ENCODE measurements at places on chromosomes 4 and X.

DNA sequence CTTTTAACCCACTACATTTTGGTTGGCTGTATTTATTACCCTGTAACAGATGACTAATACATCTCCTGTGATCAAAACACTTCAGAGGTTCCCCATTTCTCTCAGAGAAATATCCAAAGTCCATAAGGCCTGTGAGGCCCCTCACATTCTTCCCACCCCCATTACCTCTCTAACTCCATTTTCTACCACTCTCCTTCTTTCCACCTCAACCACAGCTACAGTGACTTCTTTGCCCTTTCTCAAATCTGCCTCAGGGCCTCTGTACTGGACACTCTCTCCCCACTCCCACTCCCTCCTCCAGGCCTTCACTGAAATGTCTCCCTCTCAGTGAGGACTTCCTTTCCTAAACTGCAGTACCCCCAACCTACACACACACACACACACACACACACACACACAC, 8.4 kb upstream of the TMEM144 start:
- DNase-seq, result no peak

GRCh38 chrX:3777416-3777815, 64.0 kb upstream of the PRKX start:
- DNase-seq, result no peak

GRCh38 chr4:48131736-48132135, 2.3 kb downstream of the TXK start:
- no peak for DNase-seq

- DNase-seq, result no peak
Observed at GRCh38 chr4:4460759-4461158, 73.9 kb downstream of the NSG1 start.

DNA sequence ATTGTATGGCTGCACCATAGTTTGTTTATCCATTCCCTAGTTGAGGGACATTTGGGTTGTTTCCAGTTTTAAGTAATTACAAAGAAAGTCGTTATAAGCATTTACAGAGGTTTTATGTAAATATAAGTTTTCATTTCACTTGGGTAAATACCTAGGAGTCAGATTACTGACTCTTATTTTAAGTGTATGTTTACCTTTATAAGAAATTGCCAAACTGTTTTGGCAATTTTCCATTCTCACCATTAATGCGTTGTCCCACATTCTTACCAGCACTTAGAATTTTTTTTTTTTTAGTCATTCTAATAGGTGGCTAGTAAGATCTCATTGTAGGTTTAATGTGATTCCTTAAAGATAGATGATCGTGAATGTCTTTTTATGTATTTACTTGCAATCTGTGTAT, 121.5 kb upstream of the NR3C2 start:
- no peak for DNase-seq

GRCh38 chr4:10535912-10536311, 78.7 kb upstream of the ZNF518B start:
- DNase-seq, result no peak

- peak; percentile 50 for DNase-seq
Observed at GRCh38 chrX:13669246-13669737, 16.4 kb downstream of the TCEANC start.

DNA sequence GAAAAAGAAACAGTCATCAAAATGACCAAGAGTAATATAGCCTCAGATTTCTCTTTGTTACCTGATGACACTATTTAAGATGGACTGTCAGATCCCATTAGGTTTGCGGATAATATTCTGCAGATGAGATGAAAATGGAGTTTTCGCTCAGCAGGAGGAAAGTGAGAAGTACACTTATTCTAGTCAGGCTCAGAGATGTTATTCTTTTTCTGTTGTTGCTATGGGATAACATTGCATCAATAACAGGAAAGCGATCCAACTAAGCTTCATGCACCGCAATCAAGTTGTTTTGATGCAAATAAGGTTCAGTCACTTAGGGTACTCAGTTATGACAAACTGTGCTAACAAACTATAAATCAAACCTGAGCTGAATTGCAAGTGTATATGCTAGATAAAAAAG, 415.0 kb downstream of the CCSER1 start:
- DNase-seq, result no peak

GRCh38 chr4:122700178-122700725, 32.3 kb upstream of the BBS12 start:
- no peak for DNase-seq

- DNase-seq, result no peak
Observed at GRCh38 chrX:133090236-133090809, 6.6 kb downstream of the USP26 start.

DNA sequence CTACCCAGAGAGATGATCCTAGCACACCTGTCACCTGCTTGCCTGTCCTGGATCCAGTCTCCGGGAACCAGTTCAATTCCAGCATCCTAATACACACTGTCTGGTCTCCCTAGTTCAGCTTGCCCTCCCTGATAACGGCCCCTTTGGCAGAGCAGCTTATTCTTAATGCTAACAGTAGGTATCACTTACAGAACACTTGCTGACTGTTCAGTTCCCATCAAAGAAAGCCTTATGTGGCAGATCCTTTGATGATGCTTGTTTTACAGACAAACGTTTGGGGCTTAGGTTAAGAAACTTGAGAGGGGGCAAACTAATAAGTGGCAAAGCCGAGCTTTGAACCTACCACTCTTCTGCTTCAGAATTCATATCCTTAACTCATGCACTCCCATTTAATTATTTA, 890 bp downstream of the RASSF6 start:
- DNase-seq, result no peak

DNA sequence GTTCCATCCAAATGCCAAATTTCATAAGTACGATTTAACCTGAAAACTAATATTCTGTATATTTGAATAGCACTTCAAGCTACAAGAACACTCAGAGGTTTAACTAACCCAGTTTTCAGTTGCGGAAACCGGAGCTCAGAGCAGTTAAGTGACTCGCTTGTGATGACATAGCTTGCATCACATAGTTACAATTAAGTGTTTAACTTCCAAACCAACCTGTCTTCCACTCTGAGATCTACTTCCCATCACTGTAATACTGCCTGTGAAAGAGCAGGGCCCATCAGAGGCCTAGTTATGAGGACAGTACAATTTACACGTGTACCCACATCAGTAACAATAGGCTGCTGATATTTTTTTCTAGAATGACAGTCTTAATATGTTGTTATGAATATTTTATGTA, 120.3 kb downstream of the MAD2L1 start:
- no peak for DNase-seq

GRCh38 chrX:24259544-24260240, 54.2 kb downstream of the SUPT20HL2 start:
- DNase-seq, result peak; percentile 1

GRCh38 chrX:20325786-20326388, 59.2 kb upstream of the RPS6KA3 start:
- DNase-seq, result no peak

- no peak for DNase-seq
Observed at GRCh38 chr4:38730493-38730829, 52.3 kb downstream of the TLR10 start.

DNA sequence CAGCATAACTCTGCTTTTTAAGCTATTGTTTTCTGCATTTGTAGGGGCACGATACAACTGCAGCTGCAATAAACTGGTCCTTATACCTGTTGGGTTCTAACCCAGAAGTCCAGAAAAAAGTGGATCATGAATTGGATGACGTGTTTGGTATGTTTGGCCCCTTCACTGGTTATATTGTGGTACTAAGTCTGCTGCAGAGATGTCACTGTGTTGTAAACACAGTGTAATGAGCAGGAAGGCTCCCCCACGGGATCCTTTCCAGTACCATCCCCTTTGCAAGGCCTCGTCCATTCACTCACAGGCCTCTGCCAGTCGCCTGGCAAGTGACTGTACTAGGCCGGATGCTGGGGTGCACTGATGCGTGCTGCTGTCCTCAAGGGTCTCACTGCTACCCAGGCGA, 13.8 kb downstream of the CYP4V2 start:
- DNase-seq, result no peak

- no peak for DNase-seq
Observed at GRCh38 chr4:186428481-186428880, 126.9 kb downstream of the MTNR1A start.

GRCh38 chr4:174401471-174402130, 117.9 kb downstream of the CEP44 start:
- DNase-seq, result no peak

DNA sequence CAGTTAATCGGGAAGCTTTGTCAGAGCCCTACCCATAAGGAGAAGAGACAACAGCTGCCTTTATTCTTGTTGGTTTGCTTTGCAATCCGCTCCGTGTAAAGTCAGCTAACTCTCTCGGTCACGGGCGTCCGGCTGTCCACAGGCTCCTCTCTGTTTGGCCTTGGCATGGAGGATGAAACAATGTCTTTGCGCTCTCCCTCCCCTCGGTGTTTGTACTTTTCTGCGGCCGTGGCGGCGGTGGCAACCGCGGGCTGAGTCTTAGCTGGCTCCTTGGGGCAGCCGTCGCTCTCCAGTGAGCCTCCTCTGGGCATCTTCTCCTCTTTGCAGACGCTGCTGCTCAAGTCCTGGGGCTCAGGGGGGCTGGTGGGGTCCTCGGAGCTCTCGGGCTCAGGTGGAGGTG, 10.6 kb upstream of the IRAK1 start:
- no peak for DNase-seq

DNA sequence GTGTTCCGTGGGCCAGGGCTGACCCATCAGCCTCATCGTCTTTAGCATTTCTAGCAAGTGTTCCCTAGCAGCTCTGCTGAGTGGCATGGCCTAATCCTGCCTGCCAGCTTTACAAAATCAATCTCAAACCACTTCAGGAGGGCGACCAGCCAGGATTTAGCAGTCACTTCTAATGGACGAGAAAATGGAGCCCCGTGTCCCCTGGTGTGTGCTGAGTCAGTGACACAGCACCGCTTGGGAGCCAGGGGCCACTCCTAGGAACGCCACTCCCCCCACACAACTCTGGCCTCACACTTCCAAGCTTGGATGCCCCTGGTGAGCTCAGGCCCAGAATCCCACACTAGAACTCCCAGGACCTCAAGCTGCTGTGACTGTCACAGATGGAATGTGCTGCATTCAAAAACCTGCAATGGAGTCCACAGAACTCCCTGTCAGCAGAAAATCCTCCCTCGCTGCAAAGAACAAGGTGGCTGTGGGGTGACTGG, 311.2 kb upstream of the GATB start:
- no peak for DNase-seq

- DNase-seq, result no peak
Observed at GRCh38 chr4:129468624-129469023, 372.7 kb downstream of the C4orf33 start.

- no peak for DNase-seq
Observed at GRCh38 chr4:158490629-158491028, 31.1 kb upstream of the RXFP1 start.

DNA sequence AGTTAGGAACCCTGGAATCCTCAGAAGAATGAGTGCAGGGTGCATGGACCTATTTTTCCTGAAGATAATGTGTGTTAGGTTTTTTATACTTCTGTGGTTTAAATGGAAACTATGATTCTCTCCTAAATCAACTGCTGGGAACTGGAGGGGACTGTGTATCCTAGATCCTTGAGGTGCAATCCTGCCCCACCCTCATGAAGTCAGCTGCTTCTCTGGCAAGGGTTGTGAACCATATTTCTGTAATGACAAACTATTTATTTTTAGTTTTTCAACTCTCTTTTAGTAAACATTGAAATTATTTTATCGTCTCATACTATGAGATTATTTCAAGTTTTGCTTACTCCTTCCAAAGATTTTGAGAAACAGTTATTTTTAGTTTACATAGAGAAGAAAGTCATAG, 25.8 kb upstream of the VEGFC start:
- no peak for DNase-seq

DNA sequence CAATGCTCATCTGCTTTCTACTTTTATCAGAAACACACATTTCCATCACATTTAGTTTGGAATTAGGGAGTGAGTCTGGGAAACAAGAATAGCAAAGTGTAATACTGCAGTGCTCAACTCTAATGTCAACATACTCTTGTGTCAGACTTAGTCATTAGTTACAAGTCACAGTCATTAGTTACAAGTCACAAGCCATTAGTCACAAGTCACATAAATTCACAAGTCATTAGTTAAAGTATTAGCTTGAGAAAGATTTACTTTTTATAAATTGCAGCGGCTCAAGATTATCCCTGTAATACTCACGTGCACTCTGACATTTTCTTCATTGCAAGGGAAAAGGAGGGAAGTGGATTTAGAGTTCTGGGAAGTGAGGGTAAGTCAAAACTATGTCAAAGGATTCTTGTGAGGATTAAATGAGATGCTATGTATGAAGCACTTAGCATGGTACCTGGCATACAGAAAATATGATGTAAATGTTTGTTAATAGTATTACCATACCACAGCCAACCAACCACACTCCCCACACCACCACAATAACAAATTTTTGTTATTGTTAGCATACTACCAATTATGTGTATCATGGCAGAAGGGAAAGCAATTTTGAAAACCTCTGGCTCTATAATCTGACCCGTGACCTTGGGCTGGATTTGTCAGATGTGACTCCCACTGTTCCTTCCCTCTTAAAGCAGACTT, 116.6 kb downstream of the ARHGAP24 start:
- no peak for DNase-seq

GRCh38 chr4:60989141-60989540, 211.0 kb upstream of the ADGRL3 start:
- DNase-seq, result no peak

DNA sequence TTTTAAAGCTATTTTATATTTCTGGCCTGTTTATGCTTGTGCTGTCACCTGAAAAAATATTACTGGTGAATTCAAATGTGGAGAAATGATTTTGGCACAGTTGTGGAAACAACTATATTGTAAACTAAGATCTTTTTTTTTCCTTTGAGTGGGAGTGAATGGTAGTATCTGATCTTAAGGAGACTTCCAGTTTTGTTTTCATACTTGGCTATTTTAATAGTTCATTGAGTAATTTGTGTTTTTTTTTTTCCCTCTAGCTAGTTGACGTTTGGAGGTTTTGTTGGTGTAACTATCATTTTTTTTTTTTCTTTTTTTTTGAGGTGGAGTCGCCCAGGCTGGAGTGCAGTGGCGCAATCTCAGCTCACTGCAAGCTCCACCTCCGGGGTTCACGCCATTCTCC, 10.5 kb downstream of the STAG2 start:
- DNase-seq, result no peak

DNA sequence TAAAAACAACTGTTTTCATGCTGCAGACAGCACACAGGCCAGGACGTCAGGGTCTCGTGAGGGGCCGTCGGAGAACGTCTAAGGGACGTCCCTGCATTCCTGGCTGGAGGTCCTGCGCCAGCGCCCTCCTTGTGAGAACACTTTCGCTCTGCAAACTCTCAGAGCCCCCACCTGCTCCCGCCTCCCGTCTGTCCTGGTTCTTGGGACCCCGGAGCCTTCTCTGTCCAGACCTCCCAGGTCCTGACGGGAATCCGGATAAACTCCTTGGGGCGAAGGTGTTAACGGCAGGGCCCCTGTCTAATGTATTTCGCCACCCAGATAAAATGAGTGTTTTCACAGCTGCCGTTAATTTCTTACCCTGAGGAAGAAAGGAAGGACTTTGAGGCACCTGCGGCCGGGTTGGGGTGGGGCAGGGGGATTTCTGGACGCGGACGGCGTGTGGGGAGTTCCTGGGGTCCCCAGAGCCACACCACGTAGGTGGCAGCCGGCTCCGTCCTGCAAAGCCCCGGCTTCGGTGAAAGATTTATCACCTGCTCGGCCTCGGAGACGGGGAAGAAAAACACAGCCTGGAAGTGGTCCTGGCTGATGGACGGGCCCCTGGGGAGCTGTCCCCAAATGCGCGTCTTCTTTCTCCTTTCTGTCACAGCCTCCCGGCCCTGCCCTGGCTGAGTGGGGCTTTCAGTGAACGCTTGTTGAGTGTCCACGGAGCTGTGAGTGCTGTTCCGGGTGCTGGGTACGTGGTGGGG, 35.1 kb upstream of the PPP2R3B start:
- DNase-seq, result no peak
